ENCODE measurements at places on chromosomes 16 and 17.

DNA sequence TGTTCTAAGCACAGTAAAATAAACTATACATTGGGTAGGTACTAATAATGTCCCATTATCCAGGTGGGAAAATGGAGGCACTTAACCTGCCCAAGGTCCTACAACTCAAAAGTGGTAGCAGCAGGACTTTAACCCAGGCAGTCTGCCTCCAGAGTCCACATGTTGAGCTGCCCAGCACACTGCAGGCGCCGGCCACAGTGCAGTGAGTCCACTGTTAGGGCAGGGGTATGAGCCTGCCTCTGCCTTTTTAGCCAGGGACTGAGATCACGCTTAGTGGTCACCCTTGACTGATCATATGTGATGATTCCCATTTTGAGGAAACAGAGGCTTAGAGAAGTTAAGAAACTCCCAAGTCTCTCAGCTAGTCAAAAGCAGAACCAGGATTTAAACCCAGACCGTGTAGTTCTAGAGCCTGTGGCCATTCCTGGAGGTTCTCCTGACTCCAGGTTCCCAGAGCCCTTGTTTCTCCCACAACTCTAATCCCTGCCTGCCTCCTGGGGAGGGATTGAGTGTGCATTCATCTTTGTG is 8.4 kb downstream of the CES1 start:
- no peak for DNase-seq

DNA sequence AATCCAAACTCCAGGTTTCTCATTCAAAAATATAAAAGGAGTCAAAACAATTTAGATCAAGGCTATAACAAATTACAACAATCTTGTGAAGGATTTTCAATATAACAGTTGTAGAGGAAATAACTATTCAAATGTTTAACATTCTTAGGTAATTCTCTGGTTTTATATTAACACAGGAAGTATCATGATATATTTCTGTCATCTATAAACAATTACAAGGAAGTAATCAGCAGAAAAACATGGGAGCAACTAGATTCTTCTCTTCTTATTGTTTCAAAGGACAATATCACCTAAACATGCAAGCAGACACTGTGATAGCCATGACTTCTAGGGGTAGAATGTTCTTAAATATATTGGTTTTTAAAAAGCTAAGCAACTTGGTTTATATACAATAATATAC is 49.9 kb downstream of the FBXL20 start:
- no peak for DNase-seq

GRCh38 chr16:83933885-83934683 is 19.0 kb upstream of the OSGIN1 start:
- no peak for DNase-seq

- no peak for DNase-seq
These were observed 29.8 kb downstream of the LAT start for GRCh38 chr16:29014561-29015069.

DNA sequence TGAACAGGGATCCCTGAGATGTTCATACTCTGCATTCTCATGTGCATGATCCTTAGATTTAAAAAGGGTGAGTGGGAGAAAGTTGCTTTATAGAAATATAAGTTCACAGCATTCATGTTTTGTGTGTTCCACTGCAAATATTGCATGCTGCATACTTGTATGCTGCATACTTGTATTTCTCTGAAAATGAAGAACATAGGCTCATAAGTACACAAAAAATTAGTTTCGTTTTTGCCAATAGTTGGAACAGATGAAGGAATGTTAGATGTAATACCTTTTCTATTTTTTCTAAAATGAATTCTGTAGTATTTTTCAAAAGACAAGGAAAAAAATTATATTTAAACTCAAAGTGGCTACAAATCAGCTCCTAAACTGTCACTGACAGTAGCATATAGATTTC is 79.0 kb downstream of the NFAT5 start:
- DNase-seq = no peak

- no peak for DNase-seq
These were observed 24.4 kb upstream of the ABAT start for GRCh38 chr16:8649829-8650554.

GRCh38 chr16:84751241-84751640 is 51.4 kb downstream of the USP10 start:
- no peak for DNase-seq

- no peak for DNase-seq
These were observed 54.2 kb downstream of the LDHD start for GRCh38 chr16:75062135-75062975.
